Activated naive CD8-positive, alpha-beta T cell treated with anti-CD3 and anti-CD28 coated beads, Interleukin-2, amount 50 U/mL, for 24 hours (primary cell): ENCODE measurements at places on chromosomes 13 and 19.

DNA sequence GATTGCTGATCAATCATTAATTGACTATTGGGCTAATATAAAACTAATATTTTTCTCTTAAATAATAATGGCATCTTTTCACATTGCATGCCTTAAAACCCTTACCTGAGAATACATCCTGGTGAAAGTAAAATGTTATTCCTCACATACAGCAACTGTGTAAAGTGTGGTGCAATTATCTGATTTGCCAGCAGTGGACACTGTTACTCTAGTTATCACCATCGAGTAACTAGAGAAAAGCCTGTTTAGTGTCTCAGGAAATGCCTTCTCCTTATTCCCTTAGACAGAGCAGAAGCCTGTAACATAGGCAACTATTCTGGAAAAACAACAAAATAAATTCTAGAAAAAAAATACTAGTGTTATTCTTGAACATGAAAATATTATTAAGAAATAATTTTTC is 459.8 kb downstream of the FGF14 start:
- DNase-seq: no peak

DNA sequence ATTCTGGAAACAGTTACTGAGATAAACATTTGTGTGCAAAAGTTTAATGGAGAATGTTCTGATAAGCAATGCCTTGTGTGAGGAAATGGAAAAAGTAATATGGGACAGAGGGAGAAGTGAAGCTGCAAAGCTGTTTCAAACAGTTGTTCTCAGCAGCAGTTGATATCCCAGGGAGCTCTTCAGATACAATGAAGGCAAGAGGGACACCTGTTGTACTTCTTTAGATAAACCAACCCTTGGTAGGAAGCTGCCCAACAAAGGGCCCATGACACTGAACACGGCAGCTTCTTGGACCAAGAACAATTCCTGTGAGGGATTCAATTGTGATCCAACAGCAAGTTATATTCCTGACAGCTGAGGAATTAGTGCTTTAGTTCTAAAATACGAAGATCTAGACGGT is 894.3 kb upstream of the PCDH20 start:
- no peak for DNase-seq

DNA sequence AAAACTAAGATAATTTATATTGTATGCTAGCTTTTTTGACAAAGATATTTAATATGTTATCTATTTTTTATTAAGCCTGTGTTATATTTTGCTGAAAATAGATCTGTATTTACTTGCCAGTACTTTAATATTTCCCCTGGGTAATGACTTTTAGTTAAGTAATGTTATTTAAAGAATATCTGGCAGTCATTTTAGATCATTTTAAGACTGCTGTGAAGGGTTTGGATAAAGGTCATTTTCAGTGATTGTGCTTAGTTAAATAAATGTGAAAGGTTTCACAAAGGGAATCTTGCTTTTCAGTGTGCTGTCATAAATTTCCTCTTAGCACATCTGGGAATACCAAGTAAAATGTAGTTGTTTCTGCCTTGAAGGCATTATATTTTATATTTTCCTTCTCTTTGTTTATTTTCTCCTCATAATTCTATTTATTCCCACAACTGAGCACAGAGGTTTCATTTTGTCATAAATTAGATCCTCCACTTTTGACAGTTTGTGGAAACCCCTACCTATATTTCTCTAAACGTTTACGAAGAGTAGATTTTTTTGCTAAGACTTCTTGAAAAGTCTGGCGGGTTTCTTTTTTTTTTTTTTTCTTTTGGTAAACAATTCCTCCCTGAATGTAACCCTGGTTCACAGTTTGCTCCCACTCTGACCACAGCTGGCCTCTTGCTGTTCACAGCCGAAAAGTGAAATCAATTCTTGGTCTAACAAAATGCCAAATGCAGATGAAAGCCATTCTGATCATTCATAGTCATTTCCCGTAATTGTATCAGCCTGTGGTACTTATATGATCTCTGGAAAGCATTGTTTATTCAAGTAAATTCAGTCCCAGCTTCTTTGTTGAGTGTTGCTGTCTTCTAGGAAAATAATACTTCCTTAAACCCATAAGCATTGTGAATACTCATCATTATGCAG is 87.8 kb downstream of the MAB21L1 start:
- DNase-seq: no peak

DNA sequence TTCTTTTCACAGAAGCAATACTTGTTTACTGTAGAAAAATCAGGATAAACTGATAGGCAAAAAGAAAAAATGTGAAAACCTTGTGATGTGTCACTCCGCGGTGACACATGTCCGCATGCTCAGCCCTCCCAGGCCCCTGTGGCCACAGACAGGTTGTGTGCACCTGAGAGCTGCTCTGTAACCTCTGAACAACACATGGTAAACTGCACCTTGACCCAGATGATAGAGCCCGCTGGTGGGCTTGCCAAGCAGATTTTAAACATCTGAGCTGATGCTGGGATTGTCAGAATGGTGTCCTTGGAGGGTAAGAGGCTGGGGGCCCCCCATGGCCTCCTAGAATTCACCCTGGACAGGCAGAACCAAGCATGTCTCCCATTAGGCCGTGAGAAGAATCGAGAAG is 33.8 kb downstream of the DHRS12 start:
- no peak for DNase-seq

DNA sequence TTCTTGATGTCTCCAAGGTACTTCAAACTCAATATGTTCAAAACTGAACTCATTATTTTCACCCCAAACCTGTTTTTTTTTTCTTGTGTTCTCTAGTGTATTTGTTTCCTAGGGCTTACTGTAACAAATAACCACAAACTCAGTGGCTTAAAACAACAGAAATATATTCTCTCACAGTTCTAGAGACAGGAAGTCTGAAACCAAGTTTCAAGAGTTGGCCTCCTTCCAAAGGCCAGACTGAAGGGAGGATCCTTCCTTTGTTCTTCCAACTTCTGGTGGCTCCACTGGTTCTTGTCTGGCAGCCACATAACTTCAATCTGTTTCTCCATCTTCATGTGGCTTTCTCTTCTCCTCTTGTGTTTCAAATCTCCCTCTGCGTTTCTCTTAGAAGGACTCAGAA is 62.0 kb upstream of the PDCD5 start:
- no peak for DNase-seq

DNA sequence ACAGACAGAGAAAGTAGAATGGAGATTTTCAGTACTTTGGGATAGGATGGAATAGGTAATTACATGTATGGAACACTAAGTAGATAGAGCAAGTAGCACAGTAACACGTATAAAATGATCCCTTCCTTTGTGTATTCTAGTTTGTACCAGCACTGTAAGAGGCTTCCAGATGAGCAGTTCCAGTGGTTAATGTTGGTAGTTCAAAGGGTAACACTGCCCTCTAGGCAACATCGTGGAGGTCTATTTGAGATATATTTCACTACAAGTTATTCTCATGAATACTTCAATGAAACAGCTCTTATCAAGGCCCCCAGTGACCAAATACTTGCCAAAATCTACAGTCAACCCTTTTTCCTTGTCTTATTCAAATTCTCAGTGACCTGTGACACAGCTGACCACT is 13.5 kb upstream of the ZNF563 start:
- DNase-seq: no peak

DNA sequence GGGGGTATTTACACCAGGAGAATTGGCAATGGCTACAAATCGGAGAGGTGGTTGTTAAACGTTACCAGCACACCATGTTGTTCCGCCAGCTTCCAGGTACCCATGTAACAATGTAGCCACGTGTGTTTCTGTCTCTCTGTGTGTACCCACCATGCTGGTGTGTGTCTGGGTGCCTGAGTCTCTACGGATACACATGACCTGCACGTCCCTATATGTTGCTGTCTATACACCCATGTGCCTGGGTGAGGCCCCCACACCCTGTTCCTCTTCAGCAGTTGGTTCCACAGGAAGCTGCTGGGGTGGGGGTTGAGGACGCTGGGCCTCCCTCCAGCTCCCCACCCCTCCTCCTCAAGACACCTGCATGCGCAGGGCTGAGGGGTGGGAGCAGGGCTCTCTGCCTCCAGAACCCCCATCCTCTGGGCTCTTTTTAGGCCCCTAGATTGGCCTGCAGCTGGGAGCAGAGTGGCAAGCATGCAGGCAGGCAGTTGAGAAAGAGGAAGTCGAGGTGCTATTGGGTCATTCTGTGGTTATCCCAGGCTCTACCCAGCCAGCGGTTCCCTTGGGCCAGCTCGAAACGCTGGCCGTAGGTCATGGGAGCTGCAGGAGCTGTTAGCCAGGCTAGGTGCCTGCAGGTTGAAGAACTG is at the start of gene ARHGEF18:
Gene ARHGEF18 (plus strand): TSS at position 351 of the 644 bp plus-strand sequence. CDS start 13,954 bp downstream, outside the sequence.
- peak; percentile 55 for DNase-seq

- no peak for DNase-seq
These were observed 8.9 kb upstream of the FAM124A start for GRCh38 chr13:51213173-51213728.

GRCh38 chr13:43537124-43537523 is 249.6 kb downstream of the ENOX1 start:
- no peak for DNase-seq

DNA sequence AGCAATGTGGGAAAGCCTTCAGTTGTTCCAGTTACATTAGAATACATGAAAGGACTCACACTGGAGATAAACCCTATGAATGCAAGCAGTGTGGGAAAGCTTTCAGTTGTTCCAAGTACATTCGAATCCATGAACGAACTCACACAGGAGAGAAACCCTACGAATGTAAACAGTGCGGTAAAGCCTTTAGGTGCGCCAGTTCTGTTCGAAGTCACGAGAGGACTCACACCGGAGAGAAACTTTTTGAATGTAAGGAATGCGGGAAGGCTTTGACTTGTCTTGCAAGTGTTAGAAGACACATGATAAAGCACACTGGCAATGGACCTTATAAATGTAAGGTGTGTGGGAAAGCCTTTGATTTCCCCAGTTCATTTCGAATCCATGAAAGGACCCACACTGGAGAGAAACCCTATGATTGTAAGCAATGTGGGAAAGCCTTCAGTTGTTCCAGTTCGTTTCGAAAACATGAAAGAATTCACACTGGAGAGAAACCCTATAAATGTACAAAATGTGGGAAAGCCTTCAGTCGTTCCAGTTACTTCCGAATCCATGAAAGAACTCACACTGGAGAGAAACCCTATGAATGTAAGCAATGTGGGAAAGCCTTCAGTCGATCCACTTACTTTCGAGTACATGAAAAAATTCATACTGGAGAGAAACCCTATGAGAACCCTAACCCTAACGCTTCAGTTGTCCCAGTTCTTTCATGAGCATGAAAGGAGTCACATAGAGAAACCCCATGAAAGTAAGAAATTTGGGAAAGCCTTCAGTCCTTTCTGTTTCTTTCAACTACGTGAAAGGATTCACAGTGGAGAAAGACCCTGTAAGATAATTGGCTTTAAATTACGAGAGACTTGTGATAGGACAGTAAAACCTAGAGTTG is 20.1 kb downstream of the ZNF627 start:
- DNase-seq: no peak

GRCh38 chr19:9130965-9131364 is 4.2 kb upstream of the OR7G3 start:
- DNase-seq: no peak

DNA sequence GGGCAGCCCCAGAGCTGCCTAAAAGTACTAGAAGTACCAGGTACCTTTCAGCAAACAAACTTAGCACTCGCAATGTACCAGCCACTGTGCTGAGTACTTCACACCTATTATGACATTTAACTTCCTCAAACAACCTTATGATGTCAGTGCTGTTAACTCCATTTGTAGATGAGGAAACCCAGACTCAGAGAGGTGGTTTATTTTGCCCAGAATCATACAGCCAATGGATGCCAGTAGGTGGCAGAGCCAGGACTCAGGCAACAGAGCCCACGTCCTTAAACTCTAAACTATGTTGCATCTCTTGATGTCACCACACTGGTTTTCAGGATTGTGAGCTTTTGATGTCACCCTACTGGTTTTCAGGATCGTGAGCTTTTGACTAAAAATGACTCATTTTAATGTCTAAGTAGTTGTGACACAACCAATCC is 78.9 kb downstream of the FLT1 start:
- DNase-seq: no peak

DNA sequence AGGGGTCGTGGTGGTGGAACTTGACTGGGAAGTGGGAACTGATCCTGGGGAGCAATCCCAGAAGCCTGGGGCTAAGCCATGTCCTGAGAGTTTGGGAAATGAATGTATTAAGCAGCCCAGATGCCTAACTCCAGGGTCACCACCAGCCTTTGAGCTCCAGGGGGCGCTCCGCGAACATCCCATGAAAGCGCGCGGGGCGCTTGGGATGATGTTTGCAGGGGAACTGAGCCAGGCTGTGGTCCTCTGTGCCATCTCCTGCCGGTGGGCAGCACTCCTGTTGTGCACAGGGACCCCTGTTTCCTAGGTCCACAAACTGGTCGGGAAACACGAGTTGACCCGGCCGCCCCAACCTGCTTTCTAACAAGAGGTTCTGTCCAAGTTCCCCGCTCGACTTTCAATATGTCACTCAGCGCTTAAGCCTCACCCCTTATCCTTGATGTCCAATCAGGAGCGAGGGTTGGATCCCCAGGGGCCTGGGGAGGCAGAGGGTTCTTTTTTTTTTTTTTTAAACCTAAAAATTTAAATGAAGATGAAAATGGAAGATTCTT is 14.4 kb downstream of the LEUTX start:
- peak; percentile 79 for DNase-seq

DNA sequence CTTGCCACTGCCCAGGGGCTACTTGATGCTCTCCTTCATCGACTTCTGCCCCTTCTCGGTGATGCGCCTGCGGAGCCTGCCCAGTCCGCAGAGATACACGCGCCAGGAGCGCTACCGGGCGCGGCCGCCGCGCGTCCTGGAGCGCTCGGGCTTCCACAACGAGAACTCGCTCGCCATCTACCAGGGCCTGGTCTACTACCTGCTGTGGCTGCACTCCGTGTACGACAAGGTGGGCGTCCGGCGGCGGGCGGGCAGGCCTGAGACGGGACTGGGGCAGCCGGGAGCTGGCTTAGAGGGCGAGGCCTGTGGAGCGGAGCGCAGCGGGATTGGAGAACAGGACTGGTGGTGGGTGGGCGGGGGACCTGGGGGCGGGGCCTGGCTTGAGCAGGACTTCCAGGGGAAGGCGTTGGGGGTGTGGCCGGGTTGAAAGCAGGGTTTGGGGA is 12.7 kb upstream of the PSMD8 start:
- DNase-seq: peak; percentile 72

- no peak for DNase-seq
These were observed 80.5 kb downstream of the MBNL2 start for GRCh38 chr13:97302611-97303010.

DNA sequence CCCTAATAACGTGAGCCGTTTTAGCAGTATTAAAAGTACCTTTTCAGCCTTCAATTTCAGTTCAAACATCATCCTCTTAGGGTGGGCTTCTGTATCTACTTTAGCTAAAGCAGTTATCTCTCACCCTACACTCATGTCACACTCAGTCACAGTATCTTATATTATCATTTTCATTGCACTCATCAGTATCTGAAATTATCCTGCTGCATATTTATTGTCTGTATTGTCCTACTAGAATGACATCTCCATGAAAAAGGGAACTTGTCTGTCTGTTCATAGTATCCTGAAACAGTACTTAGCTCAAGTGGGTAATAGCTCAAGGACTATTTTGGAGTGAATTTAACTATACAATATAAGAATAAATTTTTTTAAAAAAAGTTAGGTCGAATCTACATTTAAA is 19.9 kb upstream of the RFC3 start:
- DNase-seq: no peak

GRCh38 chr19:45568732-45569131 is 15.9 kb downstream of the OPA3 start:
- DNase-seq: no peak
